Kidney epithelial cell (primary cell): ENCODE measurements at places on chromosomes 11 and 22. TPM values are rescaled to one million over a fixed set of nuclear protein-coding genes. Genes with fewer than 3 reads are reported as not detected.

Gene MAPK11
- total RNA-seq: 11.9 and 12.9 TPM in 2 replicates

DNA sequence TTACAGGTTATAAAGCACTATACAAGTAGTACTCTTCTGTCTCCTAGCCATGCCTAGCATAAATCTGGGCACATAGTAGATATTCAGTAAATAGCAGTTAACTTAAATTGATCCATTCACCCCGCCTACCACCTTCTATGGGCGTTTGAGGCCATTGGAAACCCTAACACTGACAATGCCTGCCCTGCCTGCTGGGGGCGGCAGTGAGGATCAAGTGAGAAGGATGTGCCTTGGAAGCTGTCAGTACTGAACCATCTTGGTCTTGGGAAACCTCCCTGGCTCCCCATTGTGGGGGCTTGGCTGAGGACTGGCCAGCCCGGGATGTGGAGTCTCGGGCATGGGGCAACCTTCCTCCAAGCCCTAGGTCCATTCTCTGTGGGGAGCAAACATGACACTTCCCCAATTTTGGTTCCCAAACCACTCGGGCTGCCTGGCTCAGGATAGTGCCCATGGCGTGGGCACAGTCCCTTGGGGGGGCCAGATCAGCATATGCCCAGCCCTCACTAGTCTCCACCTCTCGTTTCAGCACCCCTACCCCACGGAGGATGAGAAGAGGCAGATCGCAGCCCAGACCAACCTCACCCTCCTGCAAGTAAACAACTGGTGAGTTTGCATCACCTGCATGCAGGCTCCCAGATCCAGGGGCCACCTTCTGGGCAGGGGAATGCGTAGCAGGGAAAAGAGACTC, 67.4 kb downstream of the FEZ1 start:
- DNase-seq: no peak

- DNase-seq: no peak
Measured at GRCh38 chr11:21635394-21636145, 557.3 kb upstream of the ANO5 start.

- no peak for DNase-seq
Measured at GRCh38 chr22:50531962-50532674, 2.3 kb upstream of the TYMP start.

DNA sequence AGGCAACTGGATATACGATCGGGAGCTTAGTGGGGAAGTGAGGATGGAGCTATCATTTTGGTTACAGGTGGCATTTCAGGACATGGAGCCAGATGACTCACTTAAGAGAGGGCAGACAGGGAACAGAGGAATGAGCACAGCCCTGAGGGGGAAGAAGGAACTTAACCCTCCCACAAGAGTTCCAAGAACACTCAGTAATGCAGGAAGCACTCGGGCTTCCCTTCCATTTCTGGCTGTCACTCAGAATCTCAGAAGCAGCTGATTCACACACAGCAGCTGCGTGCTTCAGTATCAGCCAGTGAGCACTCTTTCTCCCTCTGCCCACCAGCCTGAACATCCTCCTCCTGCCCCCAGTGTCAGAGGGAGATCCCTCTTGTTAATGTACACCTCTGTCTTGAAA, 34.8 kb downstream of the EFCAB6 start:
- peak; percentile 81 for DNase-seq

DNA sequence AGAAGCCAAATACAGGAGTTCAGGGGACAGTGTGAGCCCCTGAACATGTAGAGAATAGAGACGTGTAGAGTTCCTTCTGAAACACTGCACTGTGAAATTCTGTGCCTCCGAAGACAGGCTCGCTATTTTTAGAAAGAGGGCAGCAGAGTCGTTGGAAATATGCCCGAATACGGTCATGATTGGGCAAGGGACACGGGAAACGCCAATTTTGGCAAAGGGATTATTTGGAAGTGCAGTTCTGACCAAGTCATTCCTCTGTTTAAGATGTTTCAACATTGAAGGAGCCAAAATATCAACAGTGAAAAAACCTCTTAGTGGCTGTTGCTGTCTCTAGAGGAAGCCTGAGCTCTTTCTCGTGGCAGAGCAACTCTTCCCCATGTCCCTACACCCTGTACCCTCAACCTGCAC, 9.5 kb upstream of the CBX6 start:
- DNase-seq: no peak
